ENCODE measurements at places on chromosomes 6 and 20.

GRCh38 chr6:45433533-45434380 lies 56.0 kb upstream of the SUPT3H start:
- DNase-seq: no peak

- no peak for DNase-seq
These were observed 450.3 kb downstream of the CD83 start for GRCh38 chr6:14567842-14568241.

GRCh38 chr6:107545763-107546162 lies 55.8 kb downstream of the SOBP start:
- no peak for DNase-seq

- DNase-seq: no peak
These were observed 267.2 kb upstream of the ECI2 start for GRCh38 chr6:4402477-4402976.

DNA sequence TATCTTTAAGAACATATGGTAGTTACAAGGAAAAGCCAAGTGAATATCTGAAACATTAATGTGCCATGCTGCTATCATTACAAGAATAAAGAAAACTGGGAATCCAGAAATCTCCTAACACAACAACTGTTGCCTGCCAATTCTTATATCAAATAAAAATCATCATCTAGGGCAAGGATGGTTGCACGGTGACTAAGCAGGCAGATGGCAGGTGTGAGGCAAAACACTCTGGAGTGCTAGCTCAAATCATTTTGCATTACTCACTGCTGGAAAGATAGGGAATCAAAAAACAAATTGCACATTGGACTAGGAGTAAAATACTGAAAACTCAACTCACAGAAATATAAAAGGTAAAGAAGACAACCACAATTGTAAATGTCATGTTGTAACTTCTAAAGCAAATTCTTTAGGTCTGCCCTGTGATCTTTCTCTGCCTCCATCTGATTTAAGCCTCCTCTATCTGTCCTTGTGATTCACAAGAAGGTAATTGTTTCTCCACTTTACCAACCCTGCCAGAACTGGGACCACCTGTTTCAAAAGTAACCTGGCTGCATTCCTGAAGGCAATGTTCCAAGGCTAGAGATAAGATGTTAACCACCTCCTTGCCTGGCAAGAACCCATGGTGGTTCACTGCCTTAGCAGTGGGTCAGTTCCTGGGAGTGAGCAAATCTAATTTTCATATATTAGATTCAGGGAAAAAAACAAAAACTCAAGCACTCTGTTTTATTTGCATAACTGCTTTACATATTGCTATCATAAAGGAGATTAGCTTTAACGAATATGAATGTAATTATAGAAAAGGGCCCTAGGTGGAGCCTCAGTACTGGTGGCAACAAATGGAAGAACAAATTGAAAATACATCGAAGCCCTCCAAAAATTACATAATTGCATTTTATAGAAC lies 33.1 kb upstream of the LCA5 start:
- no peak for DNase-seq

- DNase-seq: no peak
These were observed 46.2 kb downstream of the YTHDF1 start for GRCh38 chr20:63169681-63170080.

DNA sequence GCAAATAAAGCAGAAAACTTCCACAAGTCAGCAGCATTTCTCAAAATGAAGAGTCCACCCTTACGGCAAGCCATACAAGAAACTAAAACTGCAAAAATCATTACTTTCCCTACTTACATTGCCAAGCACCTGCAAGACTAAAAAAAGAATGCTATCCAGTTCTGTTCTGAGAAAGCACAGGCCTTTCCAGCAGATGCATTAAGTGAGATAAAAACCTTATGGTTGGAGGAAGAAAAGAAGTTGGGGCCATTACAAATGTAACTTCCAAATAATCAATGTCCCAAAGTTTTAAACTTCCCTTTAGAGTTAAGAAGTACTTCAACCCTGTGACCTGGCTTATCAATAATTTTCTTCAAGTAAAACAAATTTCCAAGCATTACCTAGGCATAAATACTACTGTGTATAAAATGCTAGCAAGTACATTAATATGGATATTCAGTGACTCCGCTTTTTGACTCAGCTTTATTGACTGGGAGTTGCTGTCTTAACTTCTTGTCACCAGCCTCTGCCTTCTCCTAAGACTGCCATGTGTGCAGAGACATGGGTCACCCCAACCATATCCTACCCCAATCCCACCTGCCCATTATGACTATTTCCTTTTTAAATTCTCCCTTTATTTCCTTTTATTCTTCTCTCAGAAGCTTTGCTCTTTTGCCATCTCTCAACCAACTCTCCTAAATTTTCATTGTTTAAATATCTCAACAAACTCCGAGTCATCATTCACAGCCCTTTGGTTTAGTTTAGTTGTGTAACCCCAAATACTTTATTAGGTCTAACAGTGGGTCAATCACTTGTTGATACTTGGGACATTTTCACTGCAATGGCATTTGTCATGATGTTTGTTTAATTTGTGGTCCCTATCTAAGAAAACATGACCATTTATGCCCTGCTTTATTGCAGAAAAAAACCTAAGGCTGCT lies 49.7 kb downstream of the SLC22A23 start:
- no peak for DNase-seq

Data from stimulated activated CD4-positive, alpha-beta T cell treated with anti-CD3 and anti-CD28 coated beads, Interleukin-15, amount 100 ng/mL, for 1 hour (primary cell).